ENCODE measurements at places on chromosomes 16 and 17. TPM values are rescaled to one million over a fixed set of nuclear protein-coding genes. Genes with fewer than 3 reads are reported as not detected.

- DNase-seq, result no peak
- no peaks in the 10 kb centered on the region for H3K4me1 ChIP-seq
- no peaks in the 10 kb centered on the region for H3K36me3 ChIP-seq
- no peaks in the 10 kb centered on the region for H3K27me3 ChIP-seq
- H3K4me3 ChIP-seq, result no peak overlapping the region
These were observed 128.0 kb downstream of the RAP1GAP2 start for GRCh38 chr17:2924211-2924610.

DNA sequence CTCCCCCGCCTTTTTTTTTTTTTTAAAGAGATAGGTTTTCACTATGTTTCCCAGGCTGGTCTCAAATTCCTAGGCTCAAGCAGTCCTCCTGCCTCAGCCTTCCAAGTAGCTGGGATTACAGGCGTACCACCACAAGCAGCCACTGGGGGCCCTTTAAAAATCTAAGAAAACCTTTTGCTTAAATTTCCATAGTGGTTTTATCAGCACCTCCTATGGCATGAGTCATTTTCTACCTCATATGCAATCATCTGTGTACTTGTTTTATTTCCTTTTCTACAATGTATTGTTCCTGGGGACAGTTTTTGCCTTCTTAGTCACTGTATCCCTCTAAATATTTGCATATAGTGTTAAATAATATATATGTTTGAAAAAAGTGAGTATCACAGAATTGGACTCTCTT is 29.2 kb downstream of the GNA13 start:
- no peak overlapping the region for H3K4me3 ChIP-seq
- no peaks in the 10 kb centered on the region for H3K36me3 ChIP-seq
- no peak overlapping the region for H3K27ac ChIP-seq
- no peaks in the 10 kb centered on the region for H3K27me3 ChIP-seq
- DNase-seq, result no peak
- peaks cover 22% of the 10 kb centered on the region for H3K4me1 ChIP-seq

GRCh38 chr16:57630931-57631845 is 2.8 kb downstream of the ADGRG1 start:
- H3K27me3 ChIP-seq, result no peaks in the 10 kb centered on the region
- H3K27ac ChIP-seq, result peak overlapping the region; percentile 98
- peak overlapping the region; percentile 30 for H3K4me3 ChIP-seq
- no peak for DNase-seq
- peaks cover 89% of the 10 kb centered on the region for H3K4me1 ChIP-seq

DNA sequence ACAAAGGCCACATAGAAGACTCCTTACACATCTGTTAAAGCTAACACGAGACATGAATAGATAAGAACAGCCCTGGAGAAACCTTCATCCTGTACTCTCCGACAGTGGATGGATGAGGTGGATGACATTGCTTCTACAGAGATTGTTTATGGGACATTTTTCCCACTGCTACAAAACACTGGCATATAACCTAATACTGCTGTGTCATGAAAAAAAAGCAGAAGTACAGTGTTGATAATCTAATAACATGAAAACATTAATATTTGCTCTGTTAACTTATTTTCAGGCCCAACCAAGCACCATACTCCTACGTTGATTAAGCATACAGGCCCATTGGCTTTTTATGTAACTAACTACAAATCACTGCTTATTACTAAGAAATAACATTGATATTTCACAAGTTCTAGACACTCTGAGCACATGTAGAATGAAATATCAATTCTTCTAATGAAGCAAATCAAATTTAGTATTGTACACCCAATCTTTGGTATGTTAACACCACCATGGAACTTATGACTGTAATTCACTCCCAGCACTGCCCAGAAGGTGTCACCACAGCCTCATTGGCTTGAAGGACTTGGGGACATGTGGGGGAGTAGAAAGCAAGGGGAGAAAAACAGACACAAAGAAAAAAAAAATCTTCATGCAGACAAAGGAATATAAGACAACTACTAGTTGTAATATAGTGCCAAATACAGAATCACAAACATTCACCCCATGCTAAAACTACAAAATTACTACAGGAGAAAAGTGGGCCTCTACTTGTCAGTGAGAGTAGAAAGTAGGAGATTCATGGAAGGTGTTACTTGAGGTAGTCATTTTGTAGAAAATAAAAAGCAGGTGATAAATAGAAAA is 330.0 kb upstream of the PMFBP1 start:
- peak; percentile 73 for DNase-seq
- no peaks in the 10 kb centered on the region for H3K36me3 ChIP-seq
- H3K27me3 ChIP-seq, result no peaks in the 10 kb centered on the region
- no peak overlapping the region for H3K4me3 ChIP-seq

DNA sequence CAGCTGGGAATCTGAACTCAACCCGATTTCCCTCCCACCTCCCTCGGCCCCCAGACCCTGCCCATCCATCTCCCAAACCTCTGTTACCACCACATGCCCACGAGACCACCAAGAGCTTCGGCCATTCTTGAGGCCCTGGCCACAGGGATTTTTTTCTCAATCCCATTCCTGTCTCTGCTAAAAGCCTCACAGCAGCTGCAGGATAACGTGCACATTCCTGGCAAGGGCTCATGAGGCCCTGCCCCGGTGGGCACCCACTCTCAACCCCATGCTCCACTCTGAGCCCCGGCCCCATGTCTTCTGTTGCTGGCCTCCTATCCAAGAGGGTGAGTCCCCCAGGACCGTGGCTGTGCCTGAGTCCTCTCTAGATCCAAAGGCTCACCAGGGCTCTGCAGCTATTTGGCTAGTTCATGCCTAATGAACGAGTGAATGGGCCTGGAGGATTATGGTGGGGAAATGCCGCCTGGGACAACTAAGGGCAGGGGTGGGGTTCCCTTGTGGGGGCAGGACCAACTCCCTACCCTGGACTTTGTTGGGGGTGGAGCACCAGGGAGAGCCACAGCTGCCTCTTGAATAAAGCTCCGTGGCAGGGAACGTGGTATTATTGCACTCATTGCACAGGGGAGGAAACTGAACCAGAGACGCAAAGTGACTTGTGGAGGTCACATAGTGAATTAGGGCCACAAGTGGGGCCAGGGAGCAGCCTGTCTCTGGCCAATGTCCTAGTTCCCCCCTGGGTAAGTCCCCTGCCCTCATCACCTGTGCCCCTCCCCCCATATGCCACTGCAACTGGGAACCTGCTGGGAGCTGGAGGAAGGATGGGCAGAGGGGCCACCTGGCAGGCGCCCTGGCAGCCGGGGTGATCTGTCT is 113.8 kb upstream of the SMURF2 start:
- H3K4me1 ChIP-seq, result peaks cover 62% of the 10 kb centered on the region
- no peaks in the 10 kb centered on the region for H3K36me3 ChIP-seq

- no peak for DNase-seq
- no peak overlapping the region for H3K27ac ChIP-seq
- no peaks in the 10 kb centered on the region for H3K27me3 ChIP-seq
- H3K36me3 ChIP-seq, result peaks cover 12% of the 10 kb centered on the region
- no peak overlapping the region for H3K4me3 ChIP-seq
These were observed 13.9 kb upstream of the PSMC3IP start for GRCh38 chr17:42591411-42591810.

GRCh38 chr17:66455060-66455459 is 152.6 kb downstream of the PRKCA start:
- no peak for DNase-seq
- no peak overlapping the region for H3K27ac ChIP-seq
- no peaks in the 10 kb centered on the region for H3K36me3 ChIP-seq
- no peak overlapping the region for H3K4me3 ChIP-seq
- H3K27me3 ChIP-seq, result no peaks in the 10 kb centered on the region

DNA sequence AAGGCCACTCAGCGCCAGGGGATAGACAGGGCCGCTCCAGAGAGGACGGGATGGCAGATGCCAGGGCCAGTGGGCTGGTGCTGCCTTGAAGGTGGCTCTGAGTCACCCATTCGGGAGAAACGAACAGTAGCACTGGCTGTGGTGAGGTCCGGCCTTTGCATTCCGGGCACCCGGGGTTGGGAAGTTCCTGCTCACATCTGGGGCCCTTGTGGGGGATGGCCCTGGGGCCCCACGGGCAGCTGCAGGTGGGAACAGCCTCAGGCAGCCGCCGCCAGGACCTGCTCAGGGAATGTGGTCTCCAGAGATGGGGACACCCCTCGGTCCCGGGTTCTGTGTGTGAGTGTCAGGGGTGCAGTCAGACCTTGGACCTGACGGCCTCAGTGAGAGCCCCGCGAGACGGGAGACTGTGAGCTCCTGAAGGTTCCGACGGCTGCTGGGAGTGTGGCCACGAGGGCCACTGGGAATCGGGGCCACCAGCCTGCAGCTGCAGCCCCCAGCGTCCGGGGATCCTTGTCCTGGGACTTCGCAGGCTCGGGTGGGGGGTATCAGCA is 1.4 kb downstream of the CBFA2T3 start:
- no peaks in the 10 kb centered on the region for H3K27me3 ChIP-seq
- H3K27ac ChIP-seq, result no peak overlapping the region
- H3K36me3 ChIP-seq, result no peaks in the 10 kb centered on the region
- DNase-seq, result no peak

- peaks cover 16% of the 10 kb centered on the region for H3K4me1 ChIP-seq
- H3K4me3 ChIP-seq, result no peak overlapping the region
- H3K27me3 ChIP-seq, result no peaks in the 10 kb centered on the region
- no peak for DNase-seq
- no peak overlapping the region for H3K27ac ChIP-seq
- no peaks in the 10 kb centered on the region for H3K36me3 ChIP-seq
These were observed 1.5 kb upstream of the RNF157 start for GRCh38 chr17:76241691-76242255.

- no peak overlapping the region for H3K4me3 ChIP-seq
- no peaks in the 10 kb centered on the region for H3K4me1 ChIP-seq
- no peaks in the 10 kb centered on the region for H3K36me3 ChIP-seq
- no peak overlapping the region for H3K27ac ChIP-seq
- no peak for DNase-seq
These were observed 934.8 kb upstream of the EEF2KMT start for GRCh38 chr16:6032438-6032837.

DNA sequence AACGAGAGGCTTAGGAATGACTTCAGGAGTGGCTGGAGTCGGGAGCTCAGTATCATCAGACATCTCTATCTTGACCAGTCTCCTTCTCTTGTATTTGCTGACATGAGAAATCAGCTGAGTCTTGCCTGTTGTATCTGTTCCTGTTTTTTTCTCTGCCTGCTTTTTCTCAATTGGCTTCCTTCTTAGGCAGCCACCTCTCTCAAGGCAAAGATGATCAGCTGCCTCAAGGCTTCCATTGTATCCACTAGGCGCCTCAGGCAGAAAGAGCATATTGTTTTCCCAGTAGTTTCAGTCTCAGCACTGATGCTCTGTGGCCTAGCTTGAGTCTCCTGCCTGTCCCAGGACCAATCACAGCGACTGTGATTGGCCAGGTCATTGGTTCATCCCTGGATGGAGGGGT is 306.2 kb downstream of the CPPED1 start:
- H3K4me3 ChIP-seq, result no peak overlapping the region
- peak overlapping the region; percentile 85 for H3K27ac ChIP-seq
- H3K4me1 ChIP-seq, result peaks cover 28% of the 10 kb centered on the region
- H3K36me3 ChIP-seq, result no peaks in the 10 kb centered on the region

TSPAN10 gene
- total RNA-seq, result 0.40 TPM

PLXDC1 gene
- 1.8 TPM for total RNA-seq

All from thyroid gland (tissue), 4 donors.